ENCODE measurements at places on chromosomes 3 and 15.

DNA sequence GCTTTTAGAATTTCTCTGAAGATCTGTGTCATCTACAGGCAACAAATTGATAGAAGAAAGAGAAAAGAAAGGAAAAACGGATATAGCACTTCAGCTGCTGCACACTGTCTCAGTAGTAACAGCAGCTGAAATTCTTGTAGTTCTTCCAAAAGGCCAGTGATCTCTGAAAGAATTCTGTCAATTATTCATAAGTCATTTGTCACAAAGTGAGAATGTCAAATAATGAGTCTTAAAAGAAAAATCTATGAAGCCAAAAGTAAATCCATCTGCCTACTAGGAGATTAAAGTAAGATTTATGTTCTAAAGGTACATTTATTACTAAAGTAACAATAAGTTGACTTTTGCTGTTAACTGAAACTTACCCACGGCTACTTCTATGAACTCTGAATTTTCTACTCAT is 24.6 kb downstream of the IFT80 start:
- no peak for DNase-seq

DNA sequence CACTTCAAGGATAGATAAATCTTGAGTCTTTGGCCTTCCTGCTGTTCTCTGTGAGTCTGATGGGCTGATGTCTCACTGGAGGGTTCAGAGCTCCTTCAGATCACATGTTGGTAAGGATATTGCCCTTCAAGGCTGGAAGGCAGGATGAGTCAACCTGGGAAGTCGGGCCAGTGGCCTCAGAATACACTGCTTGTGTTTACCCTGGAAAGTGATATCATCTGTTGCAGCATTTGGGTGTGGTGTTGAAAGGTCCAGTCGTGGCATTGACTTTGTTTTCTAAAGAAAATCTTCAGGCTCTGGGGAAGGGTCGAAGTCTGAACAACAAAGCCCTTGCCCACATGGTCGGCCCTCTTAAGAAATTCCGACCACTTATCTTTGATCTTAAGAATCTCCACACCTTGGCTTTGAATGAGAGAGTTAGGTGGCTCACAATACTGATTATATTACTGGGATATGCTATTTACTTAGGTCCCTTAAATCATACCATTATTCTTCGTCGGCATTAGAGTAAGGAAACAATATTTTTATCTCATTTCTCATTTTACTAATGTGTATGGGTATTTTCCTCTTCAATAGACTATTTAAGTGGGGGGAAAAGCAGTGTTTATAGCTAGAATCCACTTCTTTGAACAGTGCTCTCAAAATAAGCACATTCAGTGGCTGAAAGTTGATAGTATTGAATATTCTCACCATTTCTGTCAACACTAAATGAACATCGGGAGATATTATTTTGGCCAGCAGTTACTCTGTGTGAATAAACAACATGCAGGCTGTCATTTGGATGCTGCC is 303.9 kb upstream of the RASGRP1 start:
- DNase-seq: no peak

DNA sequence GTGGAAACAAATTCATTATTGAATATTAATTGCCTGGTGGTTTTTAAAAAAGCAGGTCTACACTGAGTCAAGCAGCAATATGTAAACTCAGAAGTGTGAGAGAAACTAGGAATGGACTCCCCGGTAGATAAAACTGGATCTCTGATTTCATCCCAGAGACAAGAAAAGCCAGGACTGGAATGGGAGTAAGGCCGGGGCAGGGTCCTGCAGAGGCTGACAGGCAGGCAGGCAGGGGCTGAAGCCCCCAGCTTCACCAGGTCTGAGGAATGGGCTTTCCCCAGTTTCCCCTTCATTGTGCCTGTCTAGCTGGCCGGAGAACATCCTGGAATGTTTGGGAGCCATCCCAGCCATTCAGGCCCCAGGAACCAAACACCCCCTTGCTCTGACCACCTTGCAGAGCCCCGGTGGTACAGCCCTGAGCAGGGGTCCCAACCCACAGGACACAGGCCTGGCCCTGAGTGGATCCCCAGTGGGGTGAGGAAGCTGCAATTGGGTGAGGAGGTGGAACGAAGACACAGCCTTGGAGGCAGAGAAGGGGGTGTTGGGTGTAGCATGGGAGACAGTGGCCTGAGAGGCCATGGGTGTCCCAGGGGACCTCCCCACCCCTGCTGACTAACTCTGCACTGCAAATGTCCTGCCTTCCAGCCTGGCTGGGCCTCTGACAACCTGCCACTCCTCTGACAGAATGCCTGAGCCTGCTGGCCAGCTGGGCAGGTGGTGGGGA is 31.7 kb upstream of the XYLB start:
- no peak for DNase-seq

GRCh38 chr3:69718866-69719586 is 20.2 kb upstream of the MITF start:
- no peak for DNase-seq

DNA sequence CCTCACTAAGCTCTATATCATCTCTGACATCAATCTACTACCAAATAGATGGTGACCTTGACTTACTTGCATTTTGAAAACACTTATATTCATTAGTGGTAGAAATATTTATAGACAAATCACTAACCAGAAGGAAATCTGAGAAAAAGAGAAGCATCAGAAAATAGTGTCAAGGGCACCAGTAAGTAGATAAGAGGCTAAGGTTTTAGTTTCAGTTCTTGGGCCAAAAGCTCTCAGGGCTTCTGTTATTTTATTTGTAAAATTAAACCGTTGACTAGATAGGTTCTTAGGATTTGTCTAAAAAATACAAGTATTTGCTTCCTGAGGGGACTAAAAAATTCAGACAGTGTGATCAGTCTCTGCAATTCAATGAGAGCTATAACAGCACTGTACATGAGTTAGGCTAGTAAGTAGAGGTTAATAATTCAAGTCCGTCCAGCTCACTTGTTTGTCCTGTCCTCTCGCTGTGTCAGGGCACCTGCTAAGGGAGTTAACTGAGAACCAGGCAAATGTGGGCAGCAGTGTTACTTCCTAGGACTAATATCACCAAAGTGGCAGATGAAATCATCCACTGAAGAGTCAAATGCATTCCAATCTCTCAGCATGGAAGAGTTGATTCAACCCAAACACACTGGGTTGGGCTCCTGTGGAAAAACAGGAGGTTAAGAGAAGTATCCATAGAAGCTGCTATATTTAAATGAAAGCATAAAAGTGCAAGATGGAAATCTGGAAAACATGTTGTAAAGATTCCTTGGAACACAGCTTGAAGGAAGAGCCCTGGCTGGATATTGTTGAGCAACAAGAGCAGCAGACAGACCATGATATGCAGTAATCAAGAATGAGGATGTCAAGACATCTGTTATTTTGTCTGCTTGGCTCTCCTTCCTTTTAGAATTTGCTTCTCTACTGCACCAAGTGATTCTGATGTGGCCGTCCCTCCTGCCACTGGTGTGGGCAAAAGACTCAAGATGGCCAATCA is 134.9 kb upstream of the ZBTB20 start:
- no peak for DNase-seq

- DNase-seq: no peak
Observed at GRCh38 chr3:112138219-112138969, 5.3 kb upstream of the GCSAM start.

- DNase-seq: no peak
Observed at GRCh38 chr3:156819842-156820691, 6.1 kb upstream of the LEKR1 start.

- DNase-seq: no peak
Observed at GRCh38 chr3:31815006-31815405, 166.1 kb downstream of the OSBPL10 start.

- DNase-seq: no peak
Observed at GRCh38 chr3:74693251-74693650, 78.8 kb upstream of the CNTN3 start.

Measured in stimulated activated CD8-positive, alpha-beta memory T cell treated with anti-CD3 and anti-CD28 coated beads, Interleukin-7, amount 100 ng/mL, for 1 hour (primary cell).